ENCODE measurements at places on chromosomes 12 and 14.

DNA sequence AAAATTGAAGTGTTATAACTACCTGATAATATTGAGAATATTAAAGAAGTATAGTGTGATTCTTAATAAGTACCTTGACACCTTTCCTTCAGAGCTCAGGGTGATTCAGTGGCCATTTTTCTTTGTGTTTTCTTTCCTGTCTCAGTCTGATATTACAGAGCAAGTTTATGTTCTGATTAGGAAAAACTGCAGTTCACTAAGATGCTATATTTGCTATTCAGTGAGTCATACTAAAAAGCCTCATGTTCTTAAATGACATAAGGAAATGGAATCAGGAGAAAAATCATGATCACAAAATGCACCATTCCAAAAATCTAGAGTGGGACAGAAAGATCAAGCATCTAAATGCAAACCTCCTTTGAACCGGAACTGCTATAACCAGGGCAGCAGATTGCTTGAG lies 390.6 kb upstream of the ATP2B1 start:
- no peak for DNase-seq

GRCh38 chr14:42222924-42223471 lies 616.3 kb downstream of the LRFN5 start:
- DNase-seq = no peak

DNA sequence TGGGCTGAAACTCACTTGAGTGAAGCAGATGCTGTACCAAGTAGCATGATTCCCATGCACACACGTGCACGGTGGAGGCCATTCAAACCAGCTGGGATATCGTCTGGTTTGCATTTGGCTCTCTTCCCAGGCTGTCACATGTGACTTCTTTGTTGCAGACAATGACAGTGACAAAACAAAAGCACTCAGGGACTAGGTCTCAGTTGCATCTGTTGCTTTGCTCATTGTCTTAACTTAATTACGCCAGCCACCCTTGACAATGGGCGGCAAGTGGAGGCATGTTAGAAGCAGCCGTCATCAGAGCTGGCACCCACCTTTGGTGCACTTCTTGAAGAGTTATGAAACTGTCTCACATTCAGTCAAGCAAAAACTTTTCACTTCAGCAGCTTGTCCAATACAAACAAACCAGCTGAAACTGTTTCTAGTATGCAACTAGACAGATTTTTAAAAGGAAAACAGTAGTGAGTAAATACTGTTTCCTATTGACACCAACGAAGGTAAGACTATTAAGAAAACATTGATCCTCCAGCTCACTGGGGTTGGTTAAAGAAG lies 74.3 kb downstream of the IGF1 start:
- DNase-seq = no peak

DNA sequence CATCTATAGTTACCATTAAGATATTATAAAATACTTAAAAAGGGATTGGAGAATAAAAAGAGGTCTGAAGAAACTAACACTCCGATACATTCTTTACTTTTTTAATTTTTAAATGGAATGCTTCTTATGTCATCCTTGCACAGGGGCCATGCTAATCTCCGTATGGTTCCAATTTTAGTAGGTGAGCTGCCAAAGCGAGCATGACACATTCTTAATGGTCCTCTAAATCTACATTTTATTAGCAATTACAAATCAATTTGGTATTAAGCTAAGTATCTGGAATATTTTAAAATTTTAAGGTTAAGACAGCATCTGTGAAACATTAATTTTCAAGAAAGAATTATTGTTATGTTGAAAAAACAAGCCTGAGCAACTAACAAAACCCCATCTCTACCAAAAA lies 6.2 kb upstream of the ARID4A start:
- no peak for DNase-seq

- DNase-seq = no peak
Measured at GRCh38 chr12:116297224-116297834, 19.8 kb upstream of the MED13L start.

DNA sequence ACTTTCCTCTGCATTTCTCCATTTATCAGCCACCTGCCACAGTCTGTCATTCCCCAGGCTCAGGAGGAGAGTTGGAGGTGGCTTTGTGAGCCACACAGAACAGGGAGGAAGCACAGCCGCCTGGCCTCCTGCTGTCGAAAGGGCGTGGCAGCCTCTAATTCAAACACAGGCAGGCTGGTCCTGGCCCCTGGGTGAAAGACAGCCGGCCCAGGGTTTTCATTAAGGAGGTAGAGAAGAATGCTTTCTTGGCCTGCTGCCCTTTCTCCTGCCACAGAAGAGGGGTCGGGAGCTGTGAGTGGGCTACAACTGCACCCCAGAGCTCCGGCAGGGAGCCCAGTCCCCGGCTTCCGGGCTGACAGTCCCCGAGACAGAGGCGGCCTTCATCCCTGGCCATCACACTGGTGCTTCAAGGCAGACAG lies 108.6 kb upstream of the FZD10 start:
- peak; percentile 12 for DNase-seq

GRCh38 chr14:23773981-23774380 lies 137.8 kb downstream of the DHRS2 start:
- DNase-seq = no peak

- no peak for DNase-seq
Measured at GRCh38 chr14:61417141-61417540, 95.8 kb downstream of the PRKCH start.

DNA sequence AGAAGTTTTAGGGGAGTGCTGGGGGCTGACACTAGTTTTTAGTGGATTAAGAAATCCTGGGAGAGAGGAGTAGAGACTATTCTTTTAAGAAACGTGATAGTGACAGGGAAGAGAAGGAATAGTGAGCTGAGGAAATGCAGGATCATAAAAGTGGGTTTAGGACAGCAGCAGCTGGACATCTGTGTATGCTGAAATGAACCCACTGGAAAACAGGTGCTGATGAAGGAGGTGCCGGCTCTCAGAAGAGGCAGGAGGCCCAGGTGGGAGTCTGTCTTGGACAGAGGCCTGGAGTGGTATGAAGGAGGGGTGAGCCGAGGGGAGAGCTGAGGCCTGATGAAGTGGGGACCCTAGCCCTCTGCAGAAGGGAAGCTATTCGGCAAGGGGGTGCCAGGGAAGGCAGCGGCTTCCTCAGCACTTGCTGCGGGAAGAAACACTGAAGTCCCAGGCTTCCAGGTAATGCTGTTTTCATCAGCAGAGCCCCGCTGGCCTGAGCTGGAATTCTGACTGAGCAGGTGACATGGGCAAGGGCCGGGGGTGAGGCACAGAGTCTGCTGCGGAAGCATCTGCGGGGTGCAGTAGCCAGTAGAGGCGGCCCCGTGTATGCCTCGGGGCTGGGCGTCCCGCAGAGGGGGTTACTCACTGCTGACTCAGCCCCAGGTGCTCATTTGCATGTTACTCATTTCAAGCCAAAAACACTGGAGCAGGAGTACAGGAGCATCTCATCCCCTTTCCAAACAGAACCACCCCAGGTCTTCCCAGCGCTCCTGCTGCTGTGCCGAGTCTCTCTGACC lies 89.7 kb downstream of the TMCC3 start:
- no peak for DNase-seq

- DNase-seq = peak; percentile 31
Measured at GRCh38 chr12:96710127-96710745, 196.8 kb upstream of the NEDD1 start.

DNA sequence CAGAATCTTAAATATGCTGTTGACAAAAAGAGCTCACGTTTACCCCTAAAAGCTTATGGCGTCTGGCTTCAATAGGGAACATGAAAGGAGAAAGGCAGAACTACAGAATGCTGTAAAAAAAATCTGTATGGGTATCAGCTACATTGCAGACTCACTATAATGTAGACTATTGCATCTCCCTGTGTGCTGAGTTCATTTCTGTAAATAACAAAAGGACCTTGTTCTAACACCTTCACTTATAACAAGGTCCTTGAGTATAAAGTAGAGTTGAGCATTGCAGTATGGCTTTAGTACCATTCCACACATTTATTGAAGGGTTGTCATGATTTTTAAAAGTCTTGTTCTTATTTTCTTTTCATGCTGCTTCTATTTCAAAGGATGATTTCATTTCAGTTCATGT lies 165.3 kb downstream of the NPAS3 start:
- no peak for DNase-seq

GRCh38 chr14:53569446-53569845 lies 387.2 kb downstream of the BMP4 start:
- DNase-seq = no peak

DNA sequence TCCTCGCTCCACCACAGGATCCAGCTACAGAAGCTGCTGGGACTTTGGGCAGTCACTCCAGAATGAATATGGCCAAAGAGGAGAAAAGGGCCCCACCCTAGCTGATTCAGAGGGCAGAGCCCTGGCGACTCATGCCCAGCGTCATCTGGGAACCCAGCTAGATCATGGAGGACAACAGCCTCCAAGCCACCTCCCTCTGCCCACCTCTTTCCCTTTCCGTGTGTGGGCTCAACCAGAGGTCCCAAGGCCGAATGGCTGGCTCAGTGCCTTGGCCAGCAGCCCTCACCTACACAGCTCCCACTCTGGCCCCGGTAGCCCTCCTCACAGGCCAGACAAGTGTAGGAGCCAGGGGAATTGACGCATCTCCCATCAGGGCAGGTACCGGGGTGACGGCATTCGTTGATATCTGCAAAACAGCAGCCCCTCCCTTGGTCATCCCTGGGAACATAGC lies 17.4 kb downstream of the ISCA2 start:
- peak; percentile 43 for DNase-seq

- DNase-seq = no peak
Measured at GRCh38 chr12:110754101-110754793, 11.6 kb upstream of the PPP1CC start.

DNA sequence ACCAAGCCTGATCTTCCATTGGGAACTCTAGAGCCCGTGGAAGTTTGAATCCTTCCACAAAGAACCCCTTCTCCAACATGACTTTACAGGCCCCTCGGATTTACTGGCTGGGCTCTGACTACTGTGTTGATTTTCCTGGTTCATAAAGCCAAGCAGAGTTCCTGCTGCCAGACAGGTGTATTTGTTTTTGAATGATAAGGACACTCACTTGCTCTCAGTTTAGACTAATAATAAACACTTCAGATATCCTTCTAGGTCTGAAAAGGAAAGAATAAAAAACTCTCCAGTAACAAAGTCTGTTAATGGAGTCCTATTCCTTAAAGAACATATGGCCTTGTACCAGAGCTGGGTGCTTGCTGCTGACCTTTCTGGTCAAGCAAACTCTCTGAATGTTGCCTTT lies 31.0 kb downstream of the SIX1 start:
- no peak for DNase-seq

DNA sequence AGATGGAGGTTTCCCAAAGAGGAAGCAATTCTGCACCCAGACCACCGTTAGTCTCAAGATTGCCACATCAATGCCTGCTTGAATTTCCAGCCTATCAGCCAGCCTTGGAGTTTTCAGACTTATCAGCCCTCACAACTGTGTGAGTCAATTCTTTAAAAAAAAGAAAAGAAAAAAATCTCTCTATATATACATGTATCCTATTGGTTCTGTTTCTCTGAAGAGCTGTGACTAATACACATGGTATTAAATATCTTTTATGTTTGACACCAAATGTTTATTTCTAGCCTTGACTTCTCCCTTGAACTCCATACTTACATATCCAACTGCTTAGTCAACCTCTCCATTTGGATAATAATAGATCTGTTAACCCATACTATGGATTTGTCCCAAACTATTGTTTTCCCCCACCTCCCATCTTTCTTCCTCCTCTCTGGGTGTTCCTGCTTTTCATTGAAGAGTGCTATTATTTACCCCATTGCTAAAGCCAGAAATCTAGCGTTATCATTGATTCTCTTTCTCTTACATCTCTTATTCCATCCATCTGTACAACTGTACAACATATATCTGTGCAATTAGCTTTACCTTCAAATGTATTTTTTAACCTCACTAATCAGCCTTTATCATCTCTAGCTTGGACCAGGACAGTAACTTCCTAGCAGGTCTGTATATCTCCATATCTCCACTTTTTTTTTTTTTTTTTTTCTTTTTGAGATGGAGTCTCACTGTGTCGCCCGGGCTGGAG lies 22.7 kb upstream of the EID3 start:
- peak; percentile 67 for DNase-seq
